ENCODE measurements at places on chromosomes 6 and 20.
A peak's percentile ranks its signal among the peaks of the same experiment; 100 is the strongest.

- DNase-seq = no peak
These were observed 27.9 kb downstream of the SNX14 start for GRCh38 chr6:85565736-85566135.

- DNase-seq = no peak
These were observed 128.8 kb upstream of the GGTLC1 start for GRCh38 chr20:24117383-24117782.

DNA sequence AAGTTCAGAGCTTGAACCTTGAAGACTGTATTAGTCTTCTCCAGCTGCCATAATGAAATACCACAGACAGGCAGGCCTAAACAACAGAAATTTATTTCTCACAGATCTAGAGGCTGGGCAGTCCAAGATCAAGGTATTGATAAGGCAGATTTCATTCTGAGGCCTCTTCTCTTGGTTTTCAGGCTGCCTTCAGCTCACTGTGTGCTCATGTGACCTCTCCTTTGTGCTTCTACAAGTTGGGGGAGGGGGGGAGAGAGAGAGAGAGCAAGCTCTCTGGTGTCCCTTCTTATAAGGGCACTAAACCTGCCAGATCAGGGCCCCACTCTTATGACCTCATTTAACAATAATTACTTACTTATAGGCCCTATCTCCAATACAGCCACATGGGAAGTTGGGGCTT, 102.6 kb upstream of the RSPO3 start:
- no peak for DNase-seq

- DNase-seq = no peak
These were observed 15.2 kb upstream of the NOP56 start for GRCh38 chr20:2637246-2637645.

GRCh38 chr20:38402089-38402488, 33.0 kb downstream of the SNHG17 start:
- no peak for DNase-seq

- no peak for DNase-seq
These were observed 187.8 kb downstream of the OGFRL1 start for GRCh38 chr6:71476371-71476770.

GRCh38 chr6:168890306-168890980, 363.2 kb downstream of the THBS2 start:
- no peak for DNase-seq

DNA sequence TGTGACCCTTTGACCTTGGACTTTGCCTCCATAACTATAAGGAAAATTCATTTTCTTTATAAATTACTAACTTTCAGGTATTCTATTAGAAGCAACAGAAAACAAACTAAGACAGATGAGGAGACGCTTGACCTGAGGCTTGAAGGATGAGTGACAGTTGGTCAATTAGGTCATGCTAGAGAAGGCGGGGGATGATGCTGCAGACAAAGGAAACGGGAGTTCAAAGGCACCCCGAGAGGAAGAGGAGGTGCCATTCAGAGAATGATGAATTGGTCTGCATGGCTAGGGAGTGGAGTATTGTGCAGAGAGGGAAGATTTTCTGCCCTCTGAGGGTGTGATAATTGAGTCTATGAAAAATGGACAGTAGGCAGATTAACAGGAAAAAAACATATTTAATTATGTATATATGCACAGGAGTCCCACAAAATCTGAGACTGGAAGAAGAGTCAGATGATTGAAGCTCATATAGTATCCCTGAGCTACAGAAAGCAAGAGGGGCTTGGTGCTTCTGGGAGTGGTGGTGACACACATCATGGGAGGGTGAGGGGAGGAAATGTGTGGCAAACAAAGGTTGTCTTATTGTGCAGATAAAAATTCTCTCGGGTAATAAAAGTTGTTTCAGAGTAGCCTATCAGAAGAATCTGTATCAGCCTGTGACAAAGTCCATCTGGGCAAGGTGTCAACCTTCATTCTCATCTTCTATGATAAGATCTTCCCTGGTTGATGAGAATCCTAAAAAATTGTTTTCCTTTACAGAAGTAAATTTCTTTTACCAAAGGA, 20.4 kb upstream of the FUCA2 start:
- DNase-seq = no peak

GRCh38 chr20:25296094-25297093, 48.5 kb downstream of the PYGB start:
- no peak for DNase-seq

DNA sequence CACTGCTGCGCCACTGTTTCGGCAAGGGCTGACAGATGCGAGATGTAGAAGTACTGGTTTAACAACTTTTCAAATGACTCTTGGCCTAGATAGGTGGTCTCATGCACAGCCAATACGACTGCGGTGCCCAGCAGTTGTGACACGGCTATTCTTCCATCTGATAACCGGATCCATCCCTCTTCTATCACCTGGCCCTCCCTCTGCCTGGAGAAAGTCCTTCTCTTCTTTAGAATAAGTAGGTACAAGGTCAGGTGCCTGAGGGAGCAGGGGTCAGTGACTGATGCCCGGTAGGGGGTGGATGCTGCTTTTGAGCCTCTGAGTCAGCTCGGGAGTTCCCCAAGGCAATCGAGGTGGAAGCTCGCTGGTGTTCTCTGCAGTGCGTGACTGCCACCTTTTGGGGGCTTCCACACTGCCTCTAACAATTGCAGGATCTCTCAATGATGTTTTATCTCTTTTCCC, 166.8 kb upstream of the GRIK2 start:
- peak; percentile 41 for DNase-seq

GRCh38 chr6:166354965-166355364, 12.6 kb upstream of the SFT2D1 start:
- DNase-seq = no peak

GRCh38 chr6:109794201-109794923, 103.3 kb downstream of the FIG4 start:
- DNase-seq = no peak

GRCh38 chr6:18308070-18308735, 43.9 kb upstream of the DEK start:
- no peak for DNase-seq

- no peak for DNase-seq
These were observed 45.1 kb upstream of the PNRC1 start for GRCh38 chr6:89035252-89036101.

DNA sequence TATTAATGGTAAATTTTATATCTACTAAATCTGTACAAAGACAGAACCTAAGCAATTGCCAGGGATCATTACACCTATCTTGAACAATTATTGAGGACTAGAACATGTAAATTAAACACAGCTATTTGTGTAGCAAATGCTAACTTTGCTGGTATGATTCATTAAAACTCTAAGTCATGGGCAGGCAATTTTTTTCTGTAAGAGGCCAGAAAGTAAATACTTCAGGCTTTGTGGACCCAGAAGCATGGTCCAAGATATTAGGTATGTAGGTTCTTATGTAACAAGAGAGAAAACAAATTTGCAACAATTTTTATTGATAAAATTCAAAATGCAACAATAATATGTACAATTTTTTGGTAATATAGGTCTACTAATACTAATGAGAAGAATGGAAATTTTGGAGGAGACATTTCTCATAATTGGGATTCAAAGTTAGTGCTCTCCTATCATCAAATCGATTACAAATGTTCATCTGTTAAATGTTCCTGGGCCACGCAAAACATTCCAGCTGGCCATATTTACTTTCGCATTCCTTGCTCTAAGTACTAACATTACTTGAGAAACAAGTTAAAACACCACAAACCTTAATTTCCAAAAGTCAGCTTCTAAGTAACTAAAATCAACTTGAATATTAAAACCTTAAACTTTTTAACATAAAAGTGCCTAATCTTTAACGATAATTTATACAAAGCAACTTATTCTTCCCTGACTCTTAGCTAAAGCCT, 4.3 kb downstream of the TMEM30A start:
- no peak for DNase-seq

DNA sequence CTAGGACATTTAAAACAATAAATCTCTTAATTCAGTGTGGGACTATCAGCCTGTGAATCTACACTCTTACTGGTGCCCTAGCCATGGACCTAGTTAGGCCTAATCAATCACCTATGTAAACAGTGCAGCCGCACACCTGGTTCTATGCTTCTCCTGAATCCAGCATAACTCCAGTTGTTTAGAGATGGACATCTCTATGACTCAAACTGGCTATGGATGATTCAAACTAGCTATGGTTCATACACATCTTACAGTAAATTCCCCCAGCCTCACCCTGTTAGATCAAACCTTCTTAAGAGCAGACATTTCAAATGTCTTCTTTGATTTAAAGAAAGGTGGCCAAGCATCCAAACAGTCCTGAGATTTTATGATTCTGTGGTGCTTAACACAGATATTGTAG, 34.7 kb downstream of the SLC35B3 start:
- DNase-seq = no peak

DNA sequence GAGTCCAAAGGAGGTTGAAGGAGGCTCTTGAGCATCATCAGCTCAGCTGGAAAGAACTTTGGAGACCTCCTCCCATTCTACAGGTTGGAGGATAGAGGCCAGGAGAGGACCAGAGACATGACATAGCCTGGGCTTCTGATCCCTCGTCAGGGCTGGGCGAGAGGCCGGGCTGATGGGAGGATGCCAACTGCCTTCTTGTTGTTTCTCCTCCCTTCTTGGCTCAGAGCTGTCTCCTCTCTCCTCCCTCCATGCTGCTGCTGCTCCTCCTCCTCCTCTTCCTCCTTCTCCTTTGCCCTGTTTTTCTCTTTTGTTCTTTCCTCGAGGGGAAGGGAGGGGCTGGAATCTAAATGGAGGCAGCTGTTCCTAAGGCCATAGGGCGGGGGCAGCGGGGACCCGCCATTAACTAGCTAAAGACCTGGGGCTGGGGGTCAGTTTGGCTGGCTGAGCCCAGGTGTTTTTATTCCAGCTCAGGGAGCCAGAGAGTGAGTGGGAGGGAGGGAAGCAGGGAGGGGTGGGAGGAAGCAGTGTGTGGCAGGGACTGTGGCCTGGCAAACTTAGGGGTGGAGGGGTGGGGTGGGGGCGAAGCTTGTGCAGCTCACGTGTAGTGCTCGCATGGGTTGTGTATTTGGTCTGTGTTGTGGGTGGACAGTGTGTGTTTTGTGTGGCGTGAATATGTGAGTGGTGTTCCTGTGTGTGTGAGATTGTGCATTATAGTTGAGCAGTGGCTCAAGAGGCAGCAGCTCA, 84.8 kb downstream of the CD40 start:
- DNase-seq = no peak

GRCh38 chr20:32603046-32603726, 18.1 kb upstream of the NOL4L start:
- no peak for DNase-seq

- DNase-seq = no peak
These were observed 56.7 kb downstream of the APCDD1L start for GRCh38 chr20:58458342-58459057.

GRCh38 chr20:39800111-39800510, 838.0 kb downstream of the DHX35 start:
- DNase-seq = no peak

- DNase-seq = no peak
These were observed 432.8 kb downstream of the HDGFL1 start for GRCh38 chr6:23002044-23002619.

DNA sequence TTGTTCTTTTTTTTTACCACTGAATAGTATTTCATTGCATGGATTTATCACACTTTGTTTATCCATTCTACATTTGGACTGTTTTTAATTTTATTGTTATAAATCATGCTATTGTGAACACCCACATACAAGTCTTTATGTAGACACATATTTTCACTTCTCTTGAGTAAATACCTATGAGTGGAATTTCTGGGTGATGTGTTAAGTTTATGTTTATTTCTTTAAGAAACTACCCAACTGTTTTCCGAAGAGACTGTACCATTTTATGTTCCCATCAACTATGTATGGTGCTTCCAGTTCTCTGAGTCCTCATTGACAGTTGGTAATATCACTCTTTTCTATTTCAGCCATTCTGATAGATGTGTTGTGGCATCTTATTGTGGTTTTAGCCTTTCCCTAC, 54.0 kb downstream of the RIN2 start:
- no peak for DNase-seq

DNA sequence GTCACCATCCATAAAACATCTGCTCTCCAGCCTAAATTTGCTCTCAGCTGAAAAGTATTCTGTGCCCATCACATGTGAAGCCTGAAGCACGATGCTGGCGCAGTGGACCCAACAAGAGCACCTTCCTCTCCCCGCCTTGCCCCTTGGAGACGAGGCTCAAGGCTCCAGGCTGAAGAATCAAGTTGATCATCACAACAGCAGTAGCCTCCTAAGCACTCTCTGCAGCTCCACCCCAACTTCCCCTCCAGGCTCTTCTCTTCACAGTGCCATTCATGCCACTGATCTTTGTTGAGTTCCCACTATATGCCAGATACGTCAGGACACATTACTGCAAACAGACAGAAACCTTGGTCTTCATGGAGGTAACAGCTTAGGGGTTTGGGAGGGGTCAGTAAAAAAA, 41.6 kb upstream of the ZNF217 start:
- no peak for DNase-seq

DNA sequence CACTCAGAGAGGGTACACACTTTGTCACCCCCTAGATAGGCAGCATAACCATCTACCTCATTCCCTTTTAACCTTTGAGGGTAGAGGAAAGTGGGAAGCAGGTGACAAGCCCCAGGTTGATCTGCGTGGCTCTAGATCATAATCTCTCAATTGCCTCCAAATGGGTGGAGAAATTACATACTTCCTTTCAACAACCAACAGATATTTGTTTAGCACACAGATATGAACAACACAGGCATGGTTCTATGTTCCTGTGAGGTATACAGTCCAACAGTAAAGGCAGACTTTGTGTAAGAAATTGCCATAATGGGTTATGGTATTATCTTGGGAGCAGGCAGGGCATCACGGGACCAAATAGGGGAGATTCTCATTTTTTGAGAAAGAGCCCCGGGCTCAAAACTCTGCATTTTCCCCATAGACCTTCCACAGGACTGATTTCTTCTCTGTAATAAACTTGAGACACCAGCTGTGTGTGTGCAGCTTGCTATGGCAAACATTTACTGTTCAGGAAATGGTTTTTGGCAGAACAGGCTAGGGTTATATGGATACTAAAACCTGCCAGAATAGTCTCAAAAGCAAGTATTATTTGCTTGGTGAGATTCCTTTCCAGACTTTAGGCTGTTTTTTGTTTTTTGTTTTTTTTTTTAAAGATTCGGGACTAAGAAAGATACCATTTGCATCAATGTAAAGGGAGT, 126.2 kb downstream of the CD164 start:
- DNase-seq = no peak

DNA sequence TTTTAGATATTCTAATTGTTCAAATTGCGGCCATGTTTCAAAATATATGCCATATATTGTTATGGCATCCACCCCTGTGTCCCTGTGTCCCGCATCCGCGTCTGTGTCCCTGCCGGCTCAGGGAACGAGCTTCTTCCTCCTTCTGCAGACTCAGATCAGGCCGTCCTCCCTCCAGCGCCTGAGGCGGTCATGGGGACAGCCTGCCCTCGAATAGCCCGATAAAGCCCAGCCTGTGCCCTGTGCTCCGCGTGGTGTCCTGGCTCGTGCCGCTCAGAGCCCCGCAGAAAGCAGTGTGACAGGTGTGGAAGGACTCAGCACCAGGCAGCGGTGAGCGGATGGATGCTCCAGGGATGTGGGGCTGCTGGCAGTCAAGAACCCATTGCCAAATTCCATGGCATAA, 663.4 kb upstream of the DEFB115 start:
- no peak for DNase-seq

DNA sequence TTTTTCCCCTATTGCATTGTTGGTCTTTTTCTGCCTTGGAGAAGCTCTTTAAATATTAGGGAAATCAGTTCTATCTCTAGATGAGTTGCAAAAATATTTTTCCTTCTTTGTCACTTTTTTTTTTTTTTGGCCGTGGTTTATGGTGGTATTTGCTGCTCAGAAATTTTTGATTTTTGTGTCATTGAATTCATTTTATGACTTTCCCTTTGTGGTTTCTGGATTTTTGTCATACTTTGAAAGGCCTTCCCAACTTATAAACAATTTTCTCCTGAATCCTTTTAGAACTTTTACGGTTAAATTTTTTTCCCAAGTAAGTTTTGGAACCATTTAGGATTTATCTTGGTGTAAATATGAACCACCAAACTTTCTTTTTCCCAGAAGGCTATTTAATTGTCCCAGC, 145.6 kb downstream of the GJA10 start:
- DNase-seq = no peak
